ENCODE measurements at places on chromosomes 4 and X. TPM values are rescaled to one million over a fixed set of nuclear protein-coding genes. Genes with fewer than 3 reads are reported as not detected.

- DNase-seq = no peak
These were observed 133.8 kb upstream of the TACR3 start for GRCh38 chr4:103853627-103854026.

DNA sequence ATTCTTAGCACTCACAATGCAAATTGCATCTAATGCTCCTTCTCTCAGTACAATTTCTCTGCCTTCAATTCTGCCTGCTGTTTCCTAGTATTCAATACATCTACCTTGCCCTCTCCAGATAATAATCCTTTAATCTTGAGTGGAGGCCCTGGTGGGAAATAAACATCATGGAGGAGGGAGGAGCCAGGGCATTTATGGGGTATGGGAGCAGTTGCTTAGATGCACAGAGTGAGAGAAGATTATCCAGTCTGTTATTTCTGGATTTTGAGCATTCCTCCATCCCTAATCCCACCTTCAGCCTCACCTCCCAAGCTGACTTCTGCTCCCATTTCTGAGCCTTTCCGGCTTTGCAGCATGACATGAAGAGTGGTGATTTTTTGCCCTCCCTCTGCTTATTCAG, 127.9 kb upstream of the PPP3CA start:
- no peak for DNase-seq

DNA sequence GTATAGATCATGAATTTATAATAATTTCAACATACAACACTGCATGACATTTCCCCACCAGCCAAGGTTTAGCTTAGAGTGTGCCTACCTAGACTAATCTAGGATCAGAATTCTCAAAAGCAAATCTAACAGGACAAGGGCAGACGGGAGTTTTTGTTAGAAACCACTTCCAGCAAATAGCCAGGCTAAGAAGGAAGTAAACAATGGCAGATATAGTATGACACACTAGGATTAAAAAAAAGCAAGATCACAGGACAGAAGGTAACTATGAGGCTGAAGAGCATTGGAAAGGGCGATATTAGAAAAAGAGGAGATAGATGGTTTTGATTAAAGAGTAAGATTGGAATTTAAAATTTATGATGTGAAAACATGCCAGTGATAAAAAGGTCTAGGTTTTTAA, 124.8 kb downstream of the LRBA start:
- no peak for DNase-seq

VCX3B gene
- total RNA-seq = not detected

STOX2 gene
- not detected for total RNA-seq

DNA sequence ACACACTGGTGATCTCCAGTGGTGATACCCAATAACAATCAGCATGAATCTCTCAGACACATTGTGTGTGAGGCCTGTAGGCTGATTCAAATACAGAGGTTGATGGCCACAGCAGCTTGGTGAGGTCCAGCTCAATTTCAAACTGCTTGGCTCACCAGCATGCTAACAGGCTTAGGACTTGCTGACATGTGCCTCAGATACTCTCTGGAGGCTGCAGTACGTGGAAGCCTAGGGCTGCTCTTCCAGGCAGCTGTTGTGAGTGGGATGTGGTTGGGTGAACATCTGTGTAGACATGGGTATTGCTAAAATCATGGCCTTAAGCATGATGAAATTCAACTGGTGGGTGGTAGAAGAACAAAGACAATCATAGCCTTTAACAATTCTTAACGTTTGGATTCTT, 4.3 kb downstream of the CXCL9 start:
- no peak for DNase-seq

DNA sequence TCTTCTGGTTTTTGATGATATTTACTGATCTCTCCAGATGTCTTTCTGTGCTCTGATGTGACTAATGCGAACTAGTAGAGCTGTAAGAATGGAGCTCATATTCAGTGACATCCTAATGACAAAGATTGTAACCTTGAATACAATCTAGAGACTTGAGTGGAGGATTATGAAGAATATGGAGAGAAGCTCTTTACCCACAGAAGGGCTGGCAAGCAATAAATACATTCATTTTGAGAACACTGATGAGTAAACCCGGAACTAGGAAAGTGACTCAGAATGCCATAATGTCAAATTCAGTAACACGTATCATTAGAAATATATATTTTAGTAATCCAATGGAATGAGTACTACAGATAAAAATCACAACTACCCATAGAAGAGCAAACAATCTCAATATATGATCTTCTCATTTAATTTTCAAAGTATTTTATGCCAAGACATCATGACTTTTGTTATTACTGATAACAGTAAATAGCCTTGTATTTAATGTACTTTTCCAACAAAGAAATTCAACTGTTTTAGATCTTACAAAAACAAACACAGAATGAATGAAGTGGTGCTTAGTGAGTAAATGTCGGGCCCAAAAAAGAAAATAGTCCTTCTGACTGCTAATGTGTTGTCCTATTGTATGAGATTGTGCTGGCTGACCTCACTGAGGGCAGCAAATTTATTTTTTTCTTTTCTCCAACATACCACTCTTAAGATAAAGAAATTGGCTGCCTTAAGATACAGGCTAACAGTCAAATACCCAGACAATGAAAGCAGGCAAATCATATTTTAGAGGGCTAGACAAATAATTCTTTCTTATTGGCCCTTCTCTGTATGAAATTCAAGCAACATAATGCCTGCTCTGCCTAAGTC, 49.2 kb upstream of the HDAC8 start:
- no peak for DNase-seq

DNA sequence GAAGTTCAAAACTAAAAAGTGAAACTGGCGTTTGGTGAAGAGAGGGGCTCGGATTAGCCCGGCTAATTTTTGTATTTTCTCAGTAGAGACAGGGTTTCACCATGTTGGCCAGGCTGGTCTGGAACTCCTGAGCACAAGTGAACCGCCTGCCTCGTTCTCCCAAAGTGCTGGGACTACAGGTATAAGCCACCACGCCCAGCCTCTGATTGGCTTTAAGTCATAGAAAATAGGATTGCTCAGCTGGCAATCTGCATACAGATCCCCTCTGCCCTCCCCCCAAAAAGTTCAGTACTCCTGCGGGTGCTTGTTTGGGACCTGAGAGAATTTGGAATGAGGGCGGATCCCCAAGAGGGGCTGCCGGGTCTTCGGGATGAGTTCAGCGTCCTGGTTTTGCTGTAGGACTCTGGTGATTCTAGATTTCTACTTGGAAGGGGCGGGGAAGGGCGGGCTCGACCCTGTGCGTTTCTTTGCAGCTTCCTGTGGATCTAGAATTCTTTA, 537 bp upstream of the PRKX start:
- DNase-seq = no peak

Data from CD4-positive, alpha-beta memory T cell (primary cell).